ENCODE measurements at places on chromosomes 5 and 9.
A peak's percentile ranks its signal among the peaks of the same experiment; 100 is the strongest.

DNA sequence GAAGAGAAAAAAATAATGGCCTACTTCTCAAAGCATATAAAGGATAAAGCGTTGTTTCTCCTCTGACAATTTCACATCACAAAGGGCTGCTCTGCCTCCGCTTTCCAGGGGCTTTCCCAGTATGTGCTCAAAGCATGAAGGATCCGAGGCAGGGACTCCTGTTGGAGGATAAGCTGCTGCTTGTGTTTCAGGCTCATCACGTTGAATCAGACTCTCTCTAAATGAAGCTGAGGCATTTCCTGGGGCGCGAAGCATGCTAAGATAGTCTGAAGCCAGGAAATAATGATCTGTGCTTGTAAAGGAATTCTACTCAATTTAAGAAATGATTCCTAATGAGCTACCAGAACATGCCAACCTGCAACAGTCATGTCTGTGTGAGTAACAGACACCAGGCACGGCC lies 97.5 kb downstream of the MARCHF11 start:
- DNase-seq = peak; percentile 1

- no peak for DNase-seq
Observed at GRCh38 chr5:2217219-2217618, 334.5 kb upstream of the IRX4 start.

- no peak for DNase-seq
Observed at GRCh38 chr5:79237740-79238560, 2.0 kb downstream of the JMY start.

DNA sequence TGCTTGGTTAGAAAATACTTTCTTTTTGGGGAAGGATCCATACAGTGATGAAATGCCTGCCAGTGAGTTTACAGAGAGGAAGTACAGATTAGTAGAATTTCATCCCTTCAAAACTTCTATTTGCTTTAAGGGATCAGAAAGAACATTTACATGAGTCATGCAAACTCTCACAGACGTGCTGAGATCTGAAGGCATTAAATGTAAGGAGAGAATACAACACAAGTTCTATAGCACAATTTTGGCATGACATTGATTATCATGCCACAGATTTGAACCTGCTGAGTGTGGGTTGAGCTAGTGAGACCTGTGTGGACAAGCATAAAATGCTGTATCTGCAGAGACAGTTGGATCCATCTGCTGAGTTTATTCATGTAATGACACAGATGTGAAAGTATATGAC lies 613.6 kb upstream of the SEMA6A start:
- DNase-seq = no peak

DNA sequence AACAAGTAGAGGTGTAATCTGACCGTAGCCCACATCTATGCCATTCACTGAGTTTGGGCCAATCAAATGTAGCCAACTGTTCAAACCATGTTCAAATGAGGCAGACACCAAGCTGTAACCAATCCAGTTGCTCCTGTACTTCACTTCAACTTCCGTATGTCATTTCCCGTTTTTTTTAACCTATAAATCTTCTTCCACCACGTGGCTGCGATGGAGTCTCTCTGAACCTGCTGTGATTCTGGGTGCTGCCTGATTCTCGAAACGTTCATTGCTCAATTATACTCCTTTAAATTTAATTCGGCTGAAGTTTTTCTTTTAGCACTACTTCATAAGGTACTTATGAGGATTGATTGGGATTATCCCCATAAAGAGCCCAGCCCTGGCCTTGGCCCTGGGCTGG lies 179.7 kb downstream of the PIK3R1 start:
- no peak for DNase-seq

GRCh38 chr5:40784027-40784653 lies 14.0 kb downstream of the PRKAA1 start:
- DNase-seq = no peak

GRCh38 chr5:102902647-102903046 lies 147.5 kb downstream of the PAM start:
- no peak for DNase-seq

DNA sequence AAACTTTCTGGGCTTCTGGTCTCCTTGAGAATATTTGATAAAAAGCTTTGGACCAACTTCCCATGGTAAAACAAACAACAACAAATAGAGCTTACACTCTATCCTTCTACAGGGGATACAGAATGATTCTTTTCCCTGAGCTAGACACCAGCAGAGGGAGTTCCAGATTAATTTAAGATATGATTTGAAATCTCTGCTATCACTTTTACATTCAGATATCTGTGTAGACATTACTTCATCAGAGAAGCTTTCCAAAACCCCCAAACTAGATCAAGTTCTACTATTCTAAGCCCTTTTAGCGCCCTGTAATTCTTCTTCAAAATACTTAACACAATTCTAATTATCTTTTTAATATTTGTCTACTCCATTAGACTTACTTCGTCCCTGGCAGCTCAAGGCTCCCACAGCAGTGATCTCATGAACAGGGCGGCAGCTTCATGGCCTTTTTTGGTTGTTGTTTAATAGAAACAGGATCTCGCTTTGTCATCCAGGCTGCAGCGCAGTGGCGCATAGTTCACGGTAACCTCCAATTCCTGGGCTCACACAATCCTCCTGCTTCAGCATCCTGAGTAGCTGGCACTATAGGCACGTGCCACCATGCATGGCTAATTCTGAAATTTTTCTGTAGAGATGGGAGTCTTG lies 955 bp upstream of the GALNT12 start:
- DNase-seq = no peak

- no peak for DNase-seq
Observed at GRCh38 chr9:133139246-133140173, 18.5 kb upstream of the RALGDS start.

All from astrocyte (in vitro differentiated cells and primary cell).